ENCODE measurements at places on chromosomes 3 and 15.

DNA sequence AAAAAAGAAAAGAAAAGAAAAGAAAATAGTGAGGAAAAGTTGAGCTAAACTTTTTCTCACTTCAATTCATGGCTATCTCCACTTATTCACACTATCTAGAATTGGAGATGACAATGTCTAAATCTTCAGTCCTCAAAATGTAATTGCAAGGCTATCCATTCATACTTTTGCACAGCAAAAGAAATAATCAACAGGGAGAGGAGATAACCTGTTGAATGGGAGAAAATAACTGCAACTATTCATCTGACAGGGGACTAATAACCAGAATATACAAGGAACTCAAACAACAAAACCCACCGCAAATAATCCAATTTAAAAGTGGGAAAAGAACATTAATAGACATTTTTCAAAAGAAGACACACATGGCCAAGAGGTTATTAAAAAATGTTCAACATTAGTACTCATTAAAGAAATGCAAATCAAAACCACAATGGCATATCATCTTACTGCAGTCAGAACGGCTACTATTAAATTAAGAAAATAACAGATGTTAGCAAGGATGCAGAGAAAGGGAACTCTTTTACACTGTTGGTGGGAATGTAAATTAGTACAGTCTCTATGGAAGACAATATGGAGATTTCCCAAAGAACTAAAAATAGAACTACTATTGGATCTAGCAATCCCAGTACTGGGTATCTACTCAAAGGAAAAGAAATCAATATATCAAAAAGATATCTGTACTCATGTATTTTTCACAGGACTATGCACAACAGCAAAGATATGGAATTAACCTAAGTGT lies 73.5 kb upstream of the PPIB start:
- DNase-seq, result no peak

GRCh38 chr3:137866933-137867332 lies 102.8 kb downstream of the SOX14 start:
- DNase-seq, result no peak

DNA sequence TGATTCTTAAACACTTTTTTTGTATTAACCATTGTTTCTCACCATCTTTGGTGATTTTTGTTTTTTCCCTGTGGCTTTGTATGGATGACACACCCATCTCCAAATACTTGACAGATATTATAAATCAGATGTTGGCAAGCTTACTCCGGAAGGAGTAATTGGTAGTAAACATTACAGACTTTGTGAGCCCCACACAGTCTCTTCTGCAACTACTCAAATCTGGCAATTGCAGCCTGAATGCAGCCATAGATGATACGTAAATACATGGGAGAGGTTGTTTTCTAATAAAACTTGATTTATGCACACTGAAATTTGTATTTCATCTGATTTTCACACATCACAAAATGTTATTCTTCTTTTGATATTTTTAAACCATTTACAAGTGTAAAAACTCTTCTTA lies 331.5 kb downstream of the ARPP21 start:
- DNase-seq, result no peak

GRCh38 chr15:34790121-34790520 lies 5.2 kb downstream of the ACTC1 start:
- no peak for DNase-seq

GRCh38 chr3:169841171-169841570 lies 28.5 kb upstream of the LRRC34 start:
- DNase-seq, result no peak

DNA sequence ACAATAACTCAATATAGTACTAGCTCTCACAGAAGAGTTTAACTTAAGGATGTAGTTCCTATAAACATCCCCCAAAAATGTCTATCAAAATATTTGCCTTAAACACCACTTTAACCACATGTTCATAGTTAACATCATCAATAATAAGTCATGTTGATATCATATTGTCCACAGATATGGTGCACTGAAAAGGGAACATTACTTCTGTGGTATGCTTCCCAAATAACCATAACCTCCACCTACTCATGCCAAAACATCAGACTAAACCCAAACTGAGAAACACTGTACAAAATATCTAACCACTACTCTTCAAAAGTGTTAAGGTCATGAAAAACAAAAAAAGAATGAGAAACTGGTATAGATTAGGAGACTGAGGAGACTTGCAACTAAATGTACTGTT lies 32.9 kb downstream of the SLC4A7 start:
- no peak for DNase-seq

DNA sequence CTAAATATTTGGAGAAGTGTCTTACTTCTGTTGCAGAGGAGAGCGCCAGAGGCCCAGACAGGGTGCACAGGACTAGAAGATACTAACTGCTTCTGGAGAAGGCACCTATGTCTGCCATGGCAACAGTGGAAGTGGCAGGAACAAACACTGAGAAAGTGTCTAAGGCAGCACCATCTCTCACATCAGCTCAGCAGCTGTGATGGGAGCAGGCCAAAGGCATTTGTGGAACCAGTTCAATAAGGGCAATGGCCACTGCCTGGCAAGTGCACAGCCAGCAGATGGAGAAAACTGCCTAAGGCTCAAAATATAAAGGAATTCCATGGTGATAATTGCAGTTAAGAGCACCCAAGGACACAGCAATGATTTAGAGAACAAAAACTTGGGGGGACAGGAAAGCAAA lies 563.0 kb upstream of the CCDC54 start:
- DNase-seq, result no peak

GRCh38 chr3:32698506-32698905 lies 13.5 kb downstream of the CNOT10 start:
- DNase-seq, result no peak

GRCh38 chr15:39870537-39870936 lies 49.5 kb downstream of the GPR176 start:
- DNase-seq, result no peak

Measured in CD4-positive, alpha-beta T cell treated with Interleukin-12 subunit alpha and Interleukin-12 subunit beta, for 1 hour (primary cell).